GM23248 (cell line): ENCODE measurements at places on chromosomes 2 and 18. TPM values are rescaled to one million over a fixed set of nuclear protein-coding genes. Genes with fewer than 3 reads are reported as not detected.

- no peak for DNase-seq
Measured at GRCh38 chr18:40546875-40547274, 1408.2 kb upstream of the PIK3C3 start.

DNA sequence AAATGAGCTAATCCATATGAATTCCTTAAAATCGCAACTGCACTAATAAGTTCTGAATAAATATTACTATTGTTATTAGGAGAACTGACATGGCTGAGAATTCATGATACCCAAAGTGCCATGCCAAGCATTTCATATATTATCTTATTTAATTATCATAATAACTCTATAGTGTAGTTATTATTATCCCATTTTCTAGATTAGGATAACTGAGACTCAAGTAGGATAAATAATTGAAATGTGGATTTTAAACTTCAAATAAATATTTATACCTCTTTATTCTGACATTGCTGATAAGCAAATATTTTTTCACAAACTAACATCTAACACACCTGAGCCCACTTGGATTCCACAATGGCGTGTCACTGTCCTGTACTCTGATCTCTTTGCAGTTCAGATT, 492.7 kb downstream of the IRS1 start:
- DNase-seq, result no peak

GRCh38 chr18:35547008-35547605, 34.4 kb upstream of the GALNT1 start:
- DNase-seq, result no peak

GRCh38 chr18:26252411-26252810, 26.2 kb downstream of the TAF4B start:
- no peak for DNase-seq

- no peak for DNase-seq
Measured at GRCh38 chr2:83006961-83007360, 1452.1 kb downstream of the SUCLG1 start.

GRCh38 chr18:14974576-14974975, 226.6 kb downstream of the ANKRD30B start:
- DNase-seq, result peak; percentile 7

DNA sequence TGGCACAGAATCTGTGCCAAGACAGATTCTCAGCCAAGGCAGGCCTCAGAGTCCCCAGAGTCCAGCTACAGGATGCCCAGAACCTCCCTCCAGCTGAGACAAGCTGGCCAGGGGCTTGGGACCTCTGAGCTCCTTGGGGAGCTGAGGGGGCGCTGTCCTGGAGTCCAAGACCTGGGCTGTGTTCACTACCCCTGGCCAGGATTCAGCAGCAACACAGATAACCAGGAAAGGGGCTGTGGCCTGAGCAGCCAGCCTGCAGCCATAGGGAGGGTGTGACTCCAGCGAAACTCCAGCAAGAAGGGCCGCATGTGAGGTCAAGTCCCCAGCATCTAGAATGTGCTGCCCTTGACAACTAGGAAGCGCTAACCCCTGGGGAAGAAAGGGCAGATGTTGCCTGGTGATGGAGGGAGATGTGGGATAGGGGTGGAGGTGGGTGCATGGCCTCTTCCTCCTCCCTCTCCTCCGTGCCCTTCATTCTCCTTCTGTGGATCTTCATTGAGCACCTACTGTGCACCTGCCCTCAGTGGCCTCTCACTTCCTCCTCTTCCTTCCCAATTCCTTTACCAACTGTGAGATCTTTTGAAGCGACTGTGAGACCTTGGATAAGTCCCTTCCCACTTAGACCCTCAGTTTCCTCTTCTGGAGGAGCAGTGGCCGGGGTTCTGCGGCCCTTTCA, 7.7 kb upstream of the ARID5A start:
- no peak for DNase-seq

DNA sequence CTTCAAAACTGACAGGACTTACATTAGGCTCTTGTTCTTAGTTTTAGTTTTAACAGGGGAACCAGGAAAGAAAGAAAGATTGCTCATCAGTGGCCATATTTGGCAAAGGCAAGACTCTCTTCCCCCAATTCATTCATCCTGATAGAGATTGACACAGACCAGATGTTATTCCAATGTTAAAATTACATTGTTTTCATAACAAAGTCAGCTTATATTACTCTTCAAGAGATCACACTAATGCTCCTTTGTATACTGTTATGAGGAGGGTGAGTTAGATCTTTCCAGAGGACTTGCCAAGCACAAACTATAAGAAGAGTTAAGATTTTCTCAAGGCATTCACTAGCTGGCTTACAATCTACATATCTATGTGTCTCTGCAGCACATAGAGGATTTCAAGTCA, 252.1 kb downstream of the SLC8A1 start:
- DNase-seq, result peak; percentile 32

GRCh38 chr2:179224361-179224760, 40.3 kb downstream of the SESTD1 start:
- no peak for DNase-seq

DNA sequence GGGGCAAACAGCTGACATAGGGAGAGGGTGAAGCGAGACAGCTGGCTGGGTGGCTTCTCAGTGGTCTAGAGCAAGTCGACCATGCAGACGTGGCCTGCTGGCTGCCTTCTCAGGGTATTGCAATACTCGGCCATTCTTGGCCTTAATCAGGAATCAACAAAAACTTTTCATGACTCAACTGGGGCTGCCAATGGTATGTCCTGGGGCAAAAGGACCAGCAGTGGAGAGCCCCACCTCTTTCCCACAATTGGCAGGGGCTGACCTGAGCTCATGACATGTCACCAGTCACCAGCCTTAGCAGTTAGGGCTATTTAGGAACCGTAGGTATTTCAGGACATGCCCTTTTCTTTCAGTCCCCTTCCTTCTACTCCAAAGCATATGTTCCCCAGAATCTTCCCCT, 19.1 kb downstream of the PLA2R1 start:
- DNase-seq, result no peak

DNA sequence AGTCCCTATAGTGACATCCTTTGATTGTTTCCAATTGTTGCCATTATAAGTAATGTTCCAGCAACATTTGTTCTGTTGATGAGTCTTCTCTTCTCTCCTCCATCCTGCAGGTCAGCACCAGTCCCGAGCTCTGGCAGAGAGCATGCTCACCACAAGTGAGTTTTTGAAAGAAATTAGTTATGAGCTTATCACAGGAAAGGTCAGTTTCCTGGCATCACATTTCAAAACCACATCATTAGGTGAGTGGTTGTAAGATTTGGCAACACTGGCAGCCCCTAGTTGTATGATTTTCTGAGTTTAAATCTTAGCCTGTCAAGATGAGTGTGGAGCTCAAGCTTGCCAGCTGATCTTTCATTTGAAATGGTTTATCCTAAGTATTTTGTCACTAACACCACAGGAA, 149.6 kb downstream of the ESCO1 start:
- no peak for DNase-seq

DNA sequence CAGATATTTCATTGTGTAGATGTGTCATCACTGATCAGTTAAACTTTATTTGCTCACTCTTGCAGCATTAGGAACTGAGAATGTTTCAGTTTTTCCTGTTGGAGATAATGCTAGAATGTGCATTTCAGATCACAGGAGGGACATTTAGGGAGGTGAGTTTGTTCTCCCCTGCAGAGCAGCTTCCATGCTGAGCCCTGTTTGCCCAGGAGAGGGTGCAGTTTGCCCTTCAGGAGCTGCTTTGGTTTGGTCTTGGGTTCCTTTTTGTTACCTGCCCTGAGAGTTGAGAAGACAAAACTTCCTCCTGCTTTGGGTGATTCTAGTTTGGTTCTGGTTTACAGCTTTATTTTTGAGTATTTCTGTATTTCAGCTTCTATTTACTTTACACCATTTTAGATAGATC, 49.9 kb downstream of the DGKD start:
- peak; percentile 52 for DNase-seq

GRCh38 chr2:144078802-144079724, 440.9 kb downstream of the ZEB2 start:
- no peak for DNase-seq

DNA sequence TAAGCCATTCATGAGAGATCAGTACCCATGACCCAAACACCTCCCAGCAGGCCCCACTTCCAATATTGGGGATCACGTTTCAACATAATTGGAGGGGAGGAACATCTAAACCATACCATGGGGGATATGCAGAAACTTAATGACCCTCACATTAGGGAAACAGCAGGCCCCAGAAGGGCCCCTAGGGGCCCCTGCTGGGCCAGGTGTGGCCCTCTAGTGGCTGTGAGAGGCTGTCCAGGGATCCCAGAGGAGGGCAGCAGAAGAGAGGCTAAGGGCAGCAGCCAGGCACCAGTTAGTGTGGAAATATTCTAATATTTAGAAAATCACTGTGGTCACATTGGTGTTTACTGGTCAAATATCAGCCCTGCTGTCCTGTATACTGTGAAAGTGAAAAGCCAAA, 49.3 kb upstream of the ANKRD44 start:
- DNase-seq, result no peak

DNA sequence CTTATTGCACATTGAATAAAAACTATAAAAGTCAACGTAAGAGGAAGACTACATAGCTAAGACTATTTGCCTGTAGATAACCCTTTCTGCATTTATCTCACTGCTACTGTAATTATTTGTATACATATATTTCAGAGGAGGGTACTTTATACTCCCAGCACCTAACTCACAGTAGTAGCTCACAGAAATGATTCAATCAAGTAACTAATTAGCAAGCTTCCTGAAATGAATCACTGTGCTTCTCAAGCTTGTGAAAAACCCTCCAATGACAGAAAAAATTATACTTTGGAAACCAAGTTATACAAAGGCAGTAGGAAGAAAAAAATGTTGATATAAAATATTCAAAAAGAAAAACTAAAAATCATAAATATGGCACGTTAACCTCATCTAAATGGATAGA, 124.9 kb downstream of the NBAS start:
- no peak for DNase-seq

- DNase-seq, result peak; percentile 26
Measured at GRCh38 chr2:213065583-213066442, 85.6 kb downstream of the IKZF2 start.

- DNase-seq, result no peak
Measured at GRCh38 chr2:1754046-1754445, 9.7 kb upstream of the PXDN start.

- no peak for DNase-seq
Measured at GRCh38 chr2:221551864-221552263, 20.2 kb downstream of the EPHA4 start.

DNA sequence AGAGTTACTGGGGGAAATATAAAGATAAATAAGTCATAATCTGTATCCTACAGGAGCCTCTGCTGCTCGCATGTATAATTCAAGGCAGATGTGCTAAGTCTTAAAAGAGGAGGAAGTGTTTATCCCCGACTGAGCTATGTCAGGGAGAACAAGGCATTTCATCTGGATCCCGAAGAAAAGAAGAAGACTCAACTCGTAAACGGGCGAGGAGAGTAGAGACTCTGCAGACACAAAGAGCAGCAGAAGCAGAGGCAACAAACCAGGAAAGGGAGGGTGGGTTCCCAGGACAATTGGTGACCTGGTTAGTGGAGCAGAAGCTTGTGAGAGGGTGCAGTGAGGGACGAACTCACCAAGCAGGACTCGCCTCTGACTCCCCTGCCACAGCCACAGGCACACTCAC, 368.6 kb downstream of the EIPR1 start:
- DNase-seq, result no peak

GRCh38 chr2:46445556-46445955, 33.8 kb upstream of the TMEM247 start:
- DNase-seq, result no peak

DNA sequence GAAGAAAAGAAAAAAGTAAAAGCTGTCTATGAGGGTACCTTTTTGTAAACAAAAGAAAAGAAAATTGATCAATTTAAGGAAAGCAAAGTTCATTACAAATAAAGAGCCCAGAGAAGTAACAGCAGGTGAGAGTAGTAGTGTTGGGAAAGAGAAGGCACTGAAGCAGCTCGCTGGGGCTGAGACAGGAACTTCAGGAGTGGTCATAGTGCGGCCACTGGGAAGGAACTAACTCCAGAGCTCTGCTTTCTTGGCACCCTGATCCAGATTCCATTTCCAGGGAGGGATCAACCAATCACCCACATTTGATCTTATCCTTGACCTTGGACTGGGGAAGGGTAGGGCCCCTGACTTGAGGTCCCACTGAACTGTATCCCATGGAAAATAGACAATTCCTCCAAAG, 617.6 kb downstream of the CPS1 start:
- DNase-seq, result no peak

- peak; percentile 82 for DNase-seq
Measured at GRCh38 chr2:109447251-109447661, 166.5 kb downstream of the SEPTIN10 start.

DNA sequence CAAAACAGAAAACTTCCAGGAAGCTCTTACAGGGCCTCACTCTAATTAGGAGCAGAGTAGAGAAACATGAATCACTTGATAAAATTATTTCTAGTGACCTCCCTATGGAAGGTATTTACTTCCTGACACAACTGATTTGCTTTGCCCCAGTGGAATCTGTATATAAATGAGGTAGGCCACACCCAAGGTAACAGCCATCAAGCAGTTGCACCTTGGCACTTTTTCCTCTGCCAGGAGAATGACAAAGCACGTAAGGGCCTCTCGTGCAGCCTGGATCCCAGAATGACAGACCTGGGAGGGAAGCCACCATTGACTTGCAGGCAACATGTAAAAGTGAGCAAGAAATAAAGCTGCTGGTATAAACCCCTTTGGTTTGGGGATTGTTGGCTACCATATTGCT, 620.0 kb upstream of the SLC39A10 start:
- no peak for DNase-seq

GRCh38 chr2:150387586-150388288, 99.7 kb downstream of the RND3 start:
- peak; percentile 35 for DNase-seq

GRCh38 chr2:175976391-175977157, 25.5 kb downstream of the LNPK start:
- peak; percentile 17 for DNase-seq

DNA sequence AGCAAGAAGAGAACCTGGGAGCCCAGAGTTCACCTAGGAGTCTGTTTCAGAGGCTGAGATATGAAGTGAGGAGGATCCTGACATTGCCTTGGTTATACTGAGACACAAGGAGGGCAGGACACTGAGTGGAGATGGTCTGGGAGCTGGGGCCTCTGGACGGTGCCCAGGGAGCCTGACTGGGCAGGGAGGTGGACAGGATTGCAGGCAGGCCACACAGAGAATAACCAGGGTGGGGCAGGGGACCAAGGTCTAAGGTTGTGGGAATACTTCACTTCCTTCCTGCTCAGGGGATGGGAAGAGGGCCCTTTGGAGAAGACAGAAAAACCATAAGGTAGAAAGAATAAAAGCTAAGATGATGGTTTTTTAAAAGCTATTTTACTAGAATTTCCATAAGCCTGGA, 18.7 kb downstream of the EDAR start:
- no peak for DNase-seq

The HAAO gene
- not detected in 2 replicates for total RNA-seq

The NTSR2 gene
- not detected in 2 replicates for total RNA-seq

The BOLL gene
- not detected in 2 replicates for total RNA-seq

The RAPGEF4 gene
- total RNA-seq, result 2.2 TPM in 1 of 2 replicates, not detected in the other

The MOGAT1 gene
- not detected in 2 replicates for total RNA-seq

The ZSWIM2 gene
- total RNA-seq, result not detected in 2 replicates

The CD8B gene
- not detected in 2 replicates for total RNA-seq

The CYP1B1 gene
- total RNA-seq, result 51.0 and 56.0 TPM in 2 replicates

The TUBA3E gene
- total RNA-seq, result not detected in 2 replicates

The IWS1 gene
- total RNA-seq, result 23.3 and 32.4 TPM in 2 replicates

The DOK6 gene
- 0.76 and 5.2 TPM in 2 replicates for total RNA-seq

The TGFA gene
- 14.8 and 17.3 TPM in 2 replicates for total RNA-seq

The IL18RAP gene
- total RNA-seq, result not detected in 2 replicates

The GALR1 gene
- total RNA-seq, result not detected in 2 replicates
